ENCODE measurements at places on chromosomes 12 and 14.
A peak's percentile ranks its signal among the peaks of the same experiment; 100 is the strongest.

- no peak for DNase-seq
Observed at GRCh38 chr14:103071544-103072251, 12.3 kb upstream of the LBHD2 start.

- no peak for DNase-seq
Observed at GRCh38 chr12:129486931-129487330, 416.9 kb downstream of the TMEM132D start.

DNA sequence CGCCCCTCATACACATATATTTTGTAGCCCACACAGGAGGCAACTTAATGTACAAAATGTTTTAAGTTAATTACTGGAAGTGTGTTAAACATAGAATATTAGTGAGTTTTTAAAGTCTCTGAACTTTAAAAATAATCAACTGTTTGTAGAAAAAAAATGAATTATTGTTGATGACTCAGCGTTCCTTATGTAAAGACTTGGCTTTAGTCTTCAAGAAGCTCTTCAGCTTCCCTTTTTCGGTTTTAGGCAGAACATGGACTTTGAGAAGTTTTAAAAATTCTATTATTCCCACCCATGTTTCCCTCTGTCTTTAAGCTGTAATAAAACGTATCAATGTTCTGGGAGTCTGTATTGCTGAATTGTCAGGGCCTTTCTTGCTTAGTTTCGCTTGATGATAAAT lies 269.5 kb downstream of the FBXL14 start:
- DNase-seq: no peak

DNA sequence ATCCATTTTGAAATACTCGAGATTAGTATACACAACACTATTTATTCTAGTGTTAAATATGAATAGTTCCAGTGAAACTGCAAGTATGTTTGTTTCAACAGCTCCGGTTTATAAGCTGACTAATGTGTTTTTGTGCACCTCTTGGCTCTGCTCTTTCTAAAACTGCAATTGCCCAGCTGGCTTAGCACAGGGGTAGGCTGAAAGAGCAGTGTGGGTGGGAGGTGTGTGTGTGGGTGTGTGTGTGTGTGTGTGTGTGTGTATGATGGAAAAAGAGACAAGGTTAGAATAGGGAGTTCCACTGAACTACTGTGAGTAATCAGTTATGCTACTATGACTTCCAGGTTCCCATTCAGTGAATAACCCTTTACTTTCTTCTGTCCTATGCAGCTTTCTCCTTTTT lies 37.8 kb upstream of the DDHD1 start:
- no peak for DNase-seq

DNA sequence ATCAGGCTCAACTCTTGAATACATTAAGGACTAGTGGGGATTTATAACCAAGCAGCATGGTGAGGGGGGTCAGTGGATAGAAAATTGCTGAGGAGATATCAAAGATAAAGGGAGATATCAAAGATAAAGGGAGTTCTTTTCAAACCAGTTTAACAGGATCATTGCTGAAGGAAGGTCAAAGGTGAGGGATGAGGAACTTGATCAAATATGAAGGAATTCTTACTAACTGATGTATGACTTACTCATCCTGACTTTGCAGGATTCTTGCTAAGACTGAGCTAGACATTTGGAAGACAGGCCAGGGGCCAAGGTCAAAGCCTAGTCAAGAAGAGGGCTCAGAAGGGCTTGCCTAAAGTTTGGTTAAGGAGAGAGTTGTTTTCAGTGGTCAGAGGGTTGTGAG lies 4.8 kb downstream of the ABHD4 start:
- no peak for DNase-seq

DNA sequence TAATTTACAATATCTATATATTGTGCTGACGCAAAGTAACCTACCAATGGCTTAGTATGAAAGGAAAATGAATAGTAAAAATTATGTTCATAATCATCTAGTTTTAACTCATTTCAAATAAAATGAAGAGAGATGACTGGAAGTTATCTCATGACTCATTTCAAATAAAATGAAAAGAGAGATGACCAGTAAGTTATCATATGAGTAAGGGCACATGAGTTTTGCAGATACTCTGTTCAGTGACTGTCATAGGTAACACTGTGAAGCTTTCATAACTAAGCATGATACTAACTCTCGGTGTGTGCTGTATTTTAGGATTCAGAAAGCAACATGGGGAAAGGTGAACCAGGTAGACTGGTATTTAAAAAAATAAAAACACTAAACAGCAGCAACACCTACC lies 364.5 kb upstream of the DIO2 start:
- no peak for DNase-seq

DNA sequence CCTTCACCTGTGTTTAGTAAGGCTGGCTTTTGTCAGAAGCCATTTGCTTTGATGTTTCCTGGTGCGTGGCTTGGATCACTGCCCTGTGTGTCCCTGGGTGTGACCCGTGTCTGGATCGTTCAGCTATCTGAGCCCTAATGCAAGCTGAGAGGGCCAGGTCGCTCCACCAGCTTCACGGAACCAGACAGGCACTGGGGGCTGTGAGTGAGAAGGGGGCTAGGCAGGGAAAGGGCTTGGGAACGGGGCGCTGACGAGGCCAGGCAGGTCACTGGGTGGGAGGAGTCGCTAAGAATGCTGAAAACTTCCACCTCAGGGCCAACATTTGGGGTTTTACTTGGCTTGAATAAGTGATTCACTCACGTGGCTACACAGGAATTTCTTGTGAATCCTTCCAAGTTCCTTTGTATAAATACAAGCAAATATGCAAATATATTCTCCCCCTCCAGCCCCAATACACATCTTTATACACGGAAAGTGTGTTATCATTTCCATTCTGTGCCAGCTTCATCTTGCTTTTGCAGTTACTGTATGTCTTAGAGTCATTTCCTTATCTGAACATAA lies 24.2 kb upstream of the MMP17 start:
- peak; percentile 72 for DNase-seq

DNA sequence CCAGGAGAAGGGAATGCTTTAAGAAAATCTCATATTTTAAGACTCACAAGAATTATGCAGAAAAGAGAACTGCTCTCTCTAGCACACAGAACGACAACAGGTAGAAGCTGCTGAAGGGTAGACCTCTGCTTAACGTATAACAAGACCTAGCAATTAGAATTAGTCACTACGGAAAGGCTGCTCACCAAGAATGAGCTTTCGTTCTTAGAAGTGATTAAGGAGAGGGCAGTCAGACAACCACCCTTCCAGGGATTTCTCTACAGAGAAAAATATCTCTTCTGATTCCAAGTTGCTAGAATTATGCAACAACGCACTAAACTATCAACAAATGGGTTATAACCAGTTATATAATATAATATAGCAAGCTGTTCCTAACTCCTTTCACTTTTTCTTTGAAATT lies 18.6 kb downstream of the LRIG3 start:
- DNase-seq: no peak

DNA sequence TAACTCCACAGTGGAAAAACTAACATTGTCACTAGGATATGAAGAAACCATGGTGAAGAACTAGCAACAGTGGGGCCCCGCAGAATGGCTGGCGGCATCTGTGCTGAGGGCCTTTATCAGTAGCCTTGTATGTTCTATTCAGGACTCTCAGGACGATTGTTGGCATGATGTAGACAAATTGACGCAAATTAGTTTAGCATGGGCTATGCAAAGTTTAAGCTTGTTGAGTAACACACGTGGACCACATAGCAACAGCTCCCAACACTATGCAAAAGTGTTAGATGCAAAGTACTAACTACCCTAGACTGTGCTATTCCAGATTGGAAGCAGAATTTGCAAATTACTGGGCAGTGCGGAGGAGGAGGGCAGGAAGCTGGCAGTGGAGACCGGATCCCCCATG lies 38.2 kb upstream of the TMEM263 start:
- no peak for DNase-seq

DNA sequence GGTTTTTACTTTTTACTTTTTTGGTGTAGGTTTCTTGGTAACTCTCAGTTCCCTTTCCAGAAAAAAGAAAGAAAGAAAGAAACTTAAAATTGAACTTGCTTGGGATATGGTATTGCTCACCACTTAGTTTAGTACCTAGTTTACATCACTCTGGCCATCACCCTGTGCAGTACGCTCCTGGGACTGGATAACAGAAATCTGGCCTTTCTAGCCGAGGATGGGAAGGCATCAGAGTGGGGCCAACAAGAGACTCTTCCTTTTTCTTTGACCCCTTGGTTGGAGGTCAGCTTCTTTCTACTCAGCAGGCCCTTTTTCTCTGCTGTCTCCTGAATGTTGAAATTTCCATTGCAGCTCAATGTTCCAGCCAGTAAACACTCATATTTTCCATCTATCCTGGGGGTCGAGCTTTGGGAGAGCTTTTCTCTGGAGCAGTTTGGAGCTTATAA lies 156.6 kb downstream of the TGFB3 start:
- no peak for DNase-seq

GRCh38 chr12:47360093-47360480 lies 280.3 kb upstream of the AMIGO2 start:
- no peak for DNase-seq

- peak; percentile 34 for DNase-seq
Observed at GRCh38 chr12:42568952-42569915, 20.3 kb downstream of the PRICKLE1 start.

DNA sequence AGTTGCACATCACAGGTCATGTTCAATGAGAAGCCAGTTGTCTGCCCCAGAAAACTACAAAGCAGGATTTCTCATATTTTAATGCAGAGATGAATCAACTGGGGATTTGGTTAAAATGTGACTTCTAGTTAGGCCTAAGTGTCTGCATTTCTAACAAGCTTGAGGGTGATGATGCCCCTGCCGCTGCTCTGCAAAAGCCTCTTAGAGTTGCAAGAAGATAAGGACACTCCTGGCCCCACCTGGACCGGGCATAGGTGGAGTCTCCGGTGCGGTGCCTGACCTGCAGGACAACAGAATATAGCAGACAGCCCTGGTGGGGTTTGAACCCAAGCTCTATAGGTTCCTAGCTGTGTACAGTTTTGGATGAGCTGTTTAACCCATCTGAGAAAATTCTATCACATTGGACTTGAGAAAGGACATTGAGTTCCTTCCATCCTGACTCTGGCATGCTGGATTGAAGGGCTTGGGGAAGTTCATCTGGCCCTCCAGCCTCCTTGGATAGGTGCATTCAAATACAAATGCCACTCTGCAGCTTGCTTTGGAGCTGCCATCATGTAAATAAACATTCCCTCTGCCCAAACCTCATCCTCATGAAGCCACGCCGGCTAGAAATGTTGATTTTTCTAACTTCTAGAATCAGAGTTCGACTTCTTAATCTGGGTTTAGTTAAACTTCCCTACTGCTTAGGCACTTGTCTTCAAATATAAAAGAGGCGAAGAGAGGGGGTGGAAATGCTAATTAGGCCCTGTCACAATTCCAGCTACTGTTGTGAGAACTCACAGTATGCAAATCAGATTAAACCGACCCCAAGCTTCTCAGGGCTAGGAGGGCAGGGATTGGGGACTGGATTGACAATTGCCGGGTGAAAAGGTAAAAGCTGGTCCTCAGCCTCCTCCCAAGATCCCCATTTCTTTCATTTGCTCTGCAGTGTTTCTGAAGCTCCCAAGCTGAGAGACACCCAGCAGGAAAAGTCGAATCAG lies 1225.6 kb downstream of the VRK1 start:
- no peak for DNase-seq

DNA sequence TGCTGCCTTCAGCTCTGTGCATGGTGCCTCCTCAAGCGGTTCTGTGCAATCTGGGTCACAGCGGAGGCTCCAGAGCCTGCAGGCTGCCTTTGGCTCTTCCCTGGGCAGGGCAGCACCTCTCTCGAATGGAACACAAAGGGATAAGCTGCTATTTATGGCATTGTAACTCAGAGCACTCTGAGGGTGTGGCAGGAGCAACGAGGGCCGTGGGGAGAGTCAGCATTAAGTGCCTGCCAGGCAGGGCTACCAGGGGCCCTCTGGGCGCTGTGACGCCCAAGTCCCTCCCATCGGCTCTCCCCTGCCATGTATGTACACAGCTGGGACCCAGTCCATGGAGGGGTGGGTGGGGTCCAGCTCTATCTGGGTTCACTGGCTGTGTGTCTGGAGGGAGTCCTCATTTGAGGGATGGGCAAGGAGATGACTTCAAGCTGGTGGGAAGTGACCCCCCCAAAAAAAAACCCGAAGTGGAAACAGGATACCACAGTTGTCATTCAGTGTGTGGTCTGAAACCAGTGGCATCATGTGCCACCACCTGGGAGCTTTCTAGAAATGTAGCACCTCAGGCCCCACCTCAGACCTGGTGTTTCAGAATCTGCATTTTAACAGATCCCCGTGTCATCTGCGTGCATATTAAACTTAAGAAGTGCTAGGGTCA lies 44.0 kb upstream of the OAS1 start:
- no peak for DNase-seq

DNA sequence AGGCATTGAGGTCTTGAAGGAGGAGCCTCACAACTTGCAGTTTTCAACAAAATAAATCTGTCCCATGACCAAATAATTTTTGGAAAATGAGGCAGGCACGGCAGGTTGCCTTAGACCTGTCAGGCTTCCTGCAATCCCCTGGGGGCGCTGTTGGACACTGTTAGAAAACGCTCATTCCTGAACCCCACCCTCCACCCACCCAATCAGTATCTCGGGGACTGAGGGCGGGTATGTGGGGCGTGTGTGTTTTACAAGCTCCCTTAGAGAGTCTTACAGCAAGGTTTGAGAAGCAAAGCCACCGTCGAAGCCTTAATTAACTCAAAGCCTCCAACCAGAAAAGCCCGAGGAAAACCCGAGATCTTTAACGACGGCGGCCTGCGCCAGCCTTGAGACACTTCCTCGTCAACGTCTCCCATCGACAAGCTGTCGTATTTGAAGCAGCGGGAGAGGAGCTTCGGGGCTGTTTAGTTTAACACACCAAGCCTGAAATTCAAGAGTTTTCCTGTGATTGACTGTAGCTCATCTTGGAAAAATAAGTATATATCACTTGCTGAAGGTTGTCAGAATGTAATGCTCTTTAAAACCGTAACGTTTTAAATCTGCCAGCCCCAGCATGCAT lies 123.0 kb downstream of the GLT1D1 start:
- no peak for DNase-seq

GRCh38 chr12:4228122-4228580 lies 45.4 kb upstream of the CCND2 start:
- DNase-seq: no peak

GRCh38 chr12:20148241-20148640 lies 220.1 kb upstream of the PDE3A start:
- no peak for DNase-seq

- DNase-seq: no peak
Observed at GRCh38 chr12:23640754-23641153, 308.7 kb downstream of the SOX5 start.

DNA sequence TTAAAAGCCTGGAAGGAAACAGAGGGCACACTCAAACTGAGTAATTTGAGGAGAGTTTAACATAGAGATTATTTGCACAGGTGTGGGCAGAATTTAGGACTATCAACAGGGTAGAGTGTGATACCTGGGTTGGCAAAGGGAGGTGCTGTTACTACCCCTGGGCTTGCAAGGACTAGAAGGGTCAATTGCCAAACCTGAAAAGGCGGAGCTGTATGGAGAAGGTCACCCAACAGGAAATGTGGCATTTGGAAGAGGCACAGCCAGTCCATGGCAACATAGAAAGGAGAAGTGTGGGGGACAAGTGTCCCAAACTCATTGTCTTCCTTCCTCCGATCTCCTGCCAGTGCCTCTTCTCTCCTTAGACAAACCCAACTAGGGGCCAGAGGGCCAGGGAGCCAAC lies 21.6 kb upstream of the MED13L start:
- DNase-seq: no peak

GRCh38 chr14:101347893-101348777 lies 213.2 kb upstream of the DIO3 start:
- no peak for DNase-seq

- no peak for DNase-seq
Observed at GRCh38 chr12:99232324-99232723, 415.2 kb upstream of the GARIN6 start.
